ENCODE measurements at places on chromosomes 6 and 20. TPM values are rescaled to one million over a fixed set of nuclear protein-coding genes. Genes with fewer than 3 reads are reported as not detected.

- no peak for DNase-seq
Observed at GRCh38 chr6:7041511-7042026, 66.2 kb upstream of the RREB1 start.

DNA sequence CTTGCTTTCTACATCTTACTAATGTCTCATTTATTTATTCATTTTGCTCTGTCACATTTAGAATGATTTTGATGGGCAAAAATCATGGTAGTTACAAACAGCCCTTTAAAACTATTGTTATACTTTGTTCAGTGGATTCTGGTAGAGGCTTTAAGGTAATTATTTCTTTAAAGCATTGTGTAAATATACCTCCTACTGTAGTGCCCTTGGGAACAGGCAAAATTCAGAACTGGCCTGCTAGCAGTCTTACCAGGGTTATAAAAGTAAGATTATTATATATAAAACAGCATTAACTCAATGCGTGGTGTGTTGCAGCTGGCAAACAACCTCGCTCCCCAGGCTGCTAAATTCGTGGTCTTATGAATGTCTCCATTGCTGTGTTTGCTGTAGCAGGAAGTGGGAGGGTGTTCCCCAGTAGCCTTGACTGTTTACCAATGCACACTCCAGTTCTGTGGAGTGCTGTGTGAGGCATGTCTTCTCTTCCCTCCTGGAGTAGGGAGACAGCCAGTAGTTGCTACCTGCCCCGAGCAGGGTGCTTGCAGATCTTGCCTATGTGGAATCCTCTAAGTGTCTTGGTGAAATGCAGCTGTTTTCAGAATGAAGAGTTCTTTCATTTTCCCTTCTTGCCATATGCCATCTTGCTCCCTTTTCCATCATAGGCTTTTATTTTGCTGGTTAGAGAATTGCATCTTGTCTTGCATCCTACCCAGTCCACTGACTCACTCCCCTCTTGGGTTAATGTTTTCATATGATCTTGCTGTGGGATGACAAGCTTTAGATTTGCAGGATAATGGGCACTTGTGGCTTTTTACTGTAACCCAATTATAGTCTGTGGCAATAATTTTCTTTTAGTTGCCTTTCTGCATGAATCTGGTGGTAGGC lies 45.3 kb downstream of the IGF2R start:
- DNase-seq, result no peak

GRCh38 chr20:38205001-38205400 lies 39.9 kb upstream of the TGM2 start:
- no peak for DNase-seq

DNA sequence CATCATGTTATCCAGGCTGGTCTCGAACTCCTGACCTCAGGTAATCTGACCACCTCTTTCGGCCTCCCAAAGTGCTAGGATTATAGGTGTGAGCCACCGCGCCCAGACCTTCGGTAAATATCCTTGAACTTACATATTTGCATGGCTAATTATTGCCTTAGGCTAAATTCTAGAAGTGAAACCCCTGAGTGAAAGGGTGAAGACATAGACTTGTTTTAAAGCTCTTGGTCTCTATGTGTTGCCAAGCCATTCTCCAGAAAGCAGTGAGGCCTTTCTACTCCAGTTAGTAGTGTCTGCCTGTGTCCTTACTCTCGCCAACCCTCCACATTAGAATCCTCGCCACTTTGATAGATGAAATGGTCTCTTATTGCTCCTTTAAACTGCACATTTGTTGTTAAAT lies 2.6 kb upstream of the NOTCH4 start:
- DNase-seq, result no peak

DNA sequence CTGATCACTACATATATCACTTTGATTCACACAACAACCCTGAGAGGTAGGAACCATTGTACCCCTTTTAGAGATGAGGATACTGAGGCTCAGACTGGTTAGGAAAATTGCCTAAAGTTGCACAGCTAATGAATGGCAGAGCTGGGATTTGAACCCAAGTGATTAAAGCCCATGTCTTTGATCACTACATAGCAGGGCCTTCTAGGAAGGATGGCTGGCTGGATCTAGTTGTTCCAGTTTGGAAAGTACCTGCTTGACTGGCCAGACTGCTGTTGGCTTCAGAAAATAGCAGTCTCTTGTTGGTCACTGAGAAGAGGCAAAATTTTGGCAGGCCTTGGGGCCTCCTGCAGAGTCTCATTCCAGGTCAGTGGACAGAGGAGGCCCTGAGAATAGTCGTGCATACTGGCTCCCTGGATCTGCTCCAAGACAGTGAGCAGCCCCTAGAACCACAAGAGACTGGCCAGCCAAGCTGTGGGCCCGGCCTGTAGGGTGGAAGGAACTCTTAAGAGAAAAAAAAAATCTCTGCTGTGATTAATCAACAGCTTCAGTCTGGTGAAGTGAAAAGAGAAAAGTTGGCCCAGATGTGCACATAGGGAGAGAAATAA lies 17.5 kb downstream of the PPARD start:
- peak; percentile 85 for DNase-seq

DNA sequence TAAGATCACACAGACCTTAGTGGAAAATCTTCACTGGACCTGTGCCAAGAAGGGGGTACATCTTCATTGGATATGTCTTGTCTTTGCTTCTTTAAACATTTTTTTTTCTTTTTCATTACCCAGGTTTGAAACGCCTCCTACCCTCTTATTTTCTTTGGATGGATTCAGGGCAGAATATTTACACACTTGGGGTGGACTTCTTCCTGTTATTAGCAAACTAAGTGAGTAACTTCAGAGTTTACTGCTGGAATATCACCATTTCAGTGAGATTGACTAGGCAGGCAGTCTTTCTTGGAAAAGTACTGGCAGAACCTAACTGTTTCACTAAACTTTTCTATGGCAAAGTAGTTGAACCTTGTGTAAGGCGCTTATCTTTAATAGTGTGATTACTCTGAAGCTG lies 47.0 kb downstream of the ENPP1 start:
- DNase-seq, result no peak

DNA sequence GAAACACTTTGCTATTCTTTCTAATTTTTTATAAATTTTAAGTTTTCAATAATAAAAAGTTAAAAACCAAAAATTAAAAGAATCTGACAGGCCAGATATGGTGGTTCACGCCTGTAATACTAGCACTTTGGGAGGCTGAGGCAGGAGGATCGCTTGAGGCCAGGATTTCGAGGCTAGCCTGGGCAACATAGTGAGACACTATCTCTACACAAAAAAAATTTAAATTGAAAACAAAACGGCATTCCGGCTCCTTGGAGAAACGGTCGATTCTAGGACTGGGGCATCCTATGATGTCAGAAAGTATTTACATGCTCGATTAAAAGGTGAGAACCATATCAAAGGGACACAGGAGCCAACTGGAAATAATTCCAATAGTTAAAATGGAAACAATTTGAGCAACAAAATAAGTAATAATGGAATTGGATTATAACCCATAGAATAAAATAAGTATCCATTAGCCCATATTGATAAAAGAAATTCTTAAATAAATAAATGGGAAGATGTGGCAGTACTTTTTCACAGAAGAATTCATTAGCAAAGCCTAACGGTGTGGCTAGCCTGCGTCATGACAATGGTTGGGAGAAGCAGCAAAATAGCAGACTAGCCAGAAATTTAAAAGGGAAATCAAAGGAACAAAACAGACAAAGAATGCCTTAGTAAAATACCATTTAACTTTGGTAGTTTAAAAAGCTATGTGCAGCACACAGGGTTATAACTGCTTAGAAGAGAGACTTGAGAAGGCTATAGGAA lies 21.3 kb downstream of the HLA-E start:
- DNase-seq, result no peak

DNA sequence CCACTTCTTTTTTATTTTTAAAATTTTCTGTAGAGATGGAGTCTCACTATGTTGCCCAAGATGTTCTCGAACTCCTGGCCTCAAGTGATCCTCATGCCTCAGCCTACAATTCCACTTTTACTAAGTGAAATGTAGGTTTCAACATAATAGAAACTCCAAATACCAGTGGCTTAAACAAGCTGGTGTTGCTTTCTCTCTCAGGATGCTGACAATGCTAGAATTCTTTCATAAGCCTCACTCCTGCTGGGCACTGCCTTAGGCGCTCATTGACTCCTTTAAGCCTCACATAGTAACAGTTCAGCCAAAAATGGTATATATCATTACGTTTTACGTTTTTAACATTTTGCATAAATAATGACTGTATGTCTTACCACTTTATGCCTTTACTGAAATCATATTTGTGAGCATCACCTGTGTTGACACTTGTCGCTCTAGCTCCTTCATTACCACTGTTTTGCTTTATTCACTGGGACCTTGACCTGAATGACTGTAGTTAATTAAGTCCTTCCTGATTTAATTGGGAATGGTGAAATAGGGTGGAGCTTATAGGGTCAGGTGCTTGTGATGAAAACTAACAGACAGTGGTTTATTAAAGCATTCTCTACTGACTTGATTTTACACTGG lies 3.9 kb upstream of the CST9 start:
- DNase-seq, result no peak

- peak; percentile 62 for DNase-seq
Observed at GRCh38 chr6:162497389-162497788, 230.2 kb downstream of the PRKN start.

SMOC2 gene
- polyA plus RNA-seq, result 143 TPM

ID4 gene
- polyA plus RNA-seq, result 99.6 TPM

REM1 gene
- 0.25 TPM for polyA plus RNA-seq

PI16 gene
- 9.0 TPM for polyA plus RNA-seq

BPIFB2 gene
- polyA plus RNA-seq, result not detected

ANKRD66 gene
- not detected for polyA plus RNA-seq

KIZ gene
- polyA plus RNA-seq, result 16.4 TPM

LY6G5B gene
- 4.1 TPM for polyA plus RNA-seq

EDN1 gene
- polyA plus RNA-seq, result 5.1 TPM

IRF4 gene
- polyA plus RNA-seq, result 0.08 TPM

SIRPA gene
- polyA plus RNA-seq, result 71.6 TPM
